ENCODE measurements at places on chromosomes 2 and 18.

DNA sequence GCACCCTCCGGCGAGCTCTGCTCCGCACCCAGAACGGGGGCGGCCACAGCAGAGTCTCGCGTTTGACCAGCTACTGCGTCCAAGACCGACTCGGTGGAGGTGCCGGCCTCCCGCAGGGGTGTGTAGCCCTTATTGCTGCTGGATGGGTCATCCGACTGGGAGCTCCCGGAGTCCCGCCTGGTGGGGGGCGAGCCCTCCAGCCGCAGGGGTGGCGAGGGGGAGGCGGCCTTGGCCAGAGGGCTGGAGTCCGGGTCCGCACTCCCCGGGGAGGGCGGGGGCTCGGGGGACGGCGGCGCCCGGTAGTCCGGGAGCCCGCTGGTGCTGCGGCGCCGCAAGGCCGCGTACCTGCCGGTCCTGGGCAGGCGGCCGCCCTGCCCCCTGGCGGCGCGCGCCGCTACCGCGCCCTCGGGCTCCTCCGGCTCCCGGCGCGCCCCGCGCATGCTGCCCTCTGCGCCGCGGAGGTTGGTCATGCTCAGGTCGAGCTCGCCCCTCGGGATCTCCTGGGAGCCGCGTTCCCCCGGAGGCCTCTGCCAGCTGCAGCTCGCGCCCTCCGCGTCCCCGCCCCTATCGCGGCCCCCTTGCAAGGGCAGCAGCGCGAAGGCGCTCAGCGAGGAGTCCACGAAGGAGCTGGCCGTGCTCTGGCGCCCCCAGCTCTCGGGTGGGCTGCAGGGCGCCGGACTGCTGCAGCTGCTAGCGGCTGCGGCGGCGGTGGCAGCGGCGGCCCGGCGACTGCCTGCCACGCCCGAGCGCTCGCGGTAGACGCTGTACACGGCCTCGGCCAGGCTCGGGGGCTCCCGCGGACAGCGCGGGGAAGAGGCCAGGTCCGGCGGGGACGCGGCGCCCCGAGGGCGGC lies 4.8 kb downstream of the TMEM200C start:
- peak; percentile 25 for DNase-seq

DNA sequence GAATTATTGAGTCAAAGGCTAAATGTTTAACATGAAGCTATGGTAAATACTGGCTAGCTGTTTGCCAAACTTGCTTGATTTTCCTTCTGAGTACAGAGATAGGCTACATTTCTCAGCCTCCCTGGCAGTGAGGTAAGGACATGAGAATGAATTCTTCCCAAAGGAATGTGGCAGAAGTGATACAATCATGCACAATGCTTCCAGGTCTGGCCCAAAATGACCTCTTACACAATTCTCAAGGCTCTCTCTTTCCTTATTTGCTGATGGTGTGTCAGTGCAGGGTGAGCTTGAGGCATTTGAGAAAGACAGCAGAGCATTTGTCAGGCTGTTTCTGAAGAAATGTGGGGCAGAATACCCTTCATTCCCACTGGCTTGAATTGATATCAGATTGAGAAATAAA lies 95.6 kb upstream of the NABP1 start:
- no peak for DNase-seq

GRCh38 chr2:226440127-226440918 lies 359.3 kb downstream of the IRS1 start:
- no peak for DNase-seq

GRCh38 chr2:33890686-33891085 lies 291.6 kb upstream of the FAM98A start:
- no peak for DNase-seq

- no peak for DNase-seq
Observed at GRCh38 chr2:111975819-111976218, 77.4 kb downstream of the MERTK start.

GRCh38 chr2:148643421-148643820 lies 1.1 kb upstream of the EPC2 start:
- DNase-seq: no peak

- no peak for DNase-seq
Observed at GRCh38 chr2:108266218-108266617, 22.5 kb upstream of the SULT1C2 start.

GRCh38 chr2:63345285-63345633 lies 243.0 kb downstream of the WDPCP start:
- no peak for DNase-seq

DNA sequence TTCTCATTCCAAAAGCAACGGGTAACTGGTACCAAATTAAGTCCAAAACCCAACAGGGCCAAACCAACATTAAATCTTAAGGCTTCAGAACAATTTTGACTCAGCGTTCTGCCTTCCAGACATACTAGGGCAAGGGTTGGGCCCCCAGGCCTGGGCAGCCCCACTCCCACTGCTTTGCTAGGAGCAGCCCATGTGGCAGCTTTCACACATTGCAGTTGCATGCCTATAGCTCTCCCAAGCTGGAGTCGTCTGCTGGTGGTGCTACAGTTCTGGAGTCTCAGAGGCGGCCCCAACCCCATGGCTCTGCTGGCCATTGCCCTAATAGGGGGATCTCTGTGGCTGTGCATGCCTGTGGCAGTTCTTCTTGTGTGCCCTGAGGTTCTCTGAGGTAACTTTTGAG lies 37.6 kb upstream of the CD226 start:
- no peak for DNase-seq

DNA sequence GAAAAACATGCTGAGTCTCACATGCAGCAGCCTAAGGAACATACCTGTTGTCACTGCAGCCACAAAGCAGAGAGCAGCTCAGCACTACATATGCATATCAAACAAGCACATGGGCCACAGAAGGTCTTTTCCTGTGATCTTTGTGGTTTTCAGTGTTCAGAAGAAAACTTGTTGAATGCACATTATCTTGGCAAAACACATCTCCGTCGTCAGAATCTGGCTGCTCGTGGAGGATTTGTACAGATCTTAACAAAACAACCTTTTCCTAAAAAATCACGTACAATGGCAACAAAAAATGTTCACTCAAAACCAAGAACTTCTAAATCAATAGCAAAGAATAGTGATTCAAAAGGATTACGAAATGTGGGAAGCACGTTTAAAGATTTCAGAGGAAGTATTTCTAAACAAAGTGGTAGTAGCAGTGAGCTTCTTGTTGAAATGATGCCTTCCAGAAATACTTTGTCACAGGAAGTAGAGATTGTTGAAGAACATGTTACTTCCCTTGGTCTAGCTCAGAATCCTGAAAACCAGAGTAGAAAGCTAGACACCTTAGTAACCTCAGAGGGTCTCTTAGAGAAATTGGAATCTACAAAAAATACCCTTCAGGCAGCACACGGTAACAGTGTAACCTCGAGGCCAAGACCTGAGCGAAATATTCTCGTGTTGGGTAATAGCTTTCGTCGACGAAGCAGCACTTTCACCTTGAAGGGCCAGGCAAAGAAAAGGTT lies 34.1 kb downstream of the ZNF407 start:
- no peak for DNase-seq

DNA sequence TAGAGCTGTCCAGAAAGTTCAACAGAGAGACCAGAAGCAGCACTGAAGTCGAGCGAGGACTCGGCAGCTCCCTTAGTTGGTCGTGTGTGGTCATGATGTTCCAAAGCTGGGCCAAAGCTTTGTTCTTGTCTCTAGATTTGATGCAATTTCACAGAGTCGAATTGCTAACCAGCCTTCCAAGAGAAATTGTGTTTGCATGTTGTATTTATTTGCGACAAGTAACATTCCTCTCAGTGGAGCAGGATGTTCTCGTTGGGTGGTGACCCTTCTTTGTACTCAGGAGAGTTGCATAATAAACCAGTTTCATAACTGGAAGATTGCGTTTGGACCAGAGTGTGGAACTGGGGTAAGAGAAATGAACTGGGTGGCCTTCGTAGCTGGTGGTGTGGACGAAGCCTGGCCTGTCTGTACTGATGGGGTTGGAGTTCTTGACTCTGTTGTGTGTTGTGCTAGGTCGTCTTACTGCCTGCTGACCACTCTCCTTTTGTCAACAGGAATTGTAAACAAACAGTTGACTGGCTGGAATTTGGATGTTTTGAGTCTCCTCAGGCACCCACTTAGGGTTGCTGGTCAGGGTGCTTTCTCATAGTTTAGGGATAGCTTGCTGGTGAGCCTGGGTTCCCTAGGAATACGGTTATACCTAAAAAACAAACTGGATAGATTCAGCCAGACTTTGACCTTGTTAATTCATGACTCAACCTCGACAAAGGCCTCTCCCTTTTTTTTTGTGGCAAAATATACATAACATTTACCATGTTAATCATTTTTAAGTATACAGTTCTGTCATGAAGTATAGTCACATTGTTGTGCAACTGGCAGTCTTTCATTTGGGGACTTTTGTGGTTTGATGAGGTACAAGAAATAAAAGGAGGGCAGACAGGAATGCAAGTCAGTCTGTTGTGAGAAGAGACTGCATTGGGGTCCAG lies 28.9 kb upstream of the TOGARAM2 start:
- no peak for DNase-seq

DNA sequence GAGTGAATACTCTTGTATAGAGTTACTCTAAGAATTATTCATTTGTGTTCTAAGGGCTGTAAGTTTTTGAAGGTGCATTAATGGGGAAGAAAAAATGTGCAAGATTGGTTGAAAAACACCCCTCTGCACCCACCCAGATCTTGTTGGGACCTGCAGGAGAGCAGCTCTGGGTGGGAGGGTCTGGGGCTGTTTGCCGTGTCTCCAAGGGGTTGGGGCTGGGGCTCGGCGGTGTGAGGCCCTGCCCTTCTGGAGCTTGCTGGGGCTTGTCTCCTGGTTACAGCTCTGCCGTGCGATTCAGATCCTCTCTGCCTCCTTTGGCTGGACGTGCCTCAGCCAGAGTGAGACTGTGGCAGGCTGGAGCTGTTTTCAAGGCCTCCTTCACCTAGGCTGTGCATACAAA lies 26.1 kb downstream of the IGFBP2 start:
- DNase-seq: no peak

- DNase-seq: no peak
Observed at GRCh38 chr2:77008853-77009252, 513.3 kb downstream of the LRRTM4 start.

GRCh38 chr2:197803033-197803444 lies 1.4 kb upstream of the PLCL1 start:
- no peak for DNase-seq

GRCh38 chr2:46837704-46838103 lies 77.9 kb downstream of the MCFD2 start:
- DNase-seq: no peak

DNA sequence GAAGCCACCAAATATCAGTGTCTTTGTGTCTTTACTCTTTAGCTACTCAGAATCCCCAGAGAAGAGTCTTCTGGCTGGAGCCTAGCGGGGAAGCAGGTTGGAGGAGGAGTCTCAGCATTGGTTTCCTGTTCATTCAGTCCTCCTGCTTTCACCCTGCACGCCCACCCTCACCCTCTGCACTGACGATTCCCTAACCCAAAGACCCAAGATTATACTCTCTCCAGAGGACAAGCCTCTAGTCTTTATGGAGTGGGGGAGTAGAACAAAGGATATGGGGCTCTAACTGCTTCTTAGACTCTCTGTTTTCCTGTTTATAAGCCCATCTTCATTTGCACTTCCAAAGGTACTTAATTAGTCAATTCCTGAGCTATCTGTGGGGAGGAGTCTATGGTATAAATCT lies 338.8 kb downstream of the AGPS start:
- no peak for DNase-seq

DNA sequence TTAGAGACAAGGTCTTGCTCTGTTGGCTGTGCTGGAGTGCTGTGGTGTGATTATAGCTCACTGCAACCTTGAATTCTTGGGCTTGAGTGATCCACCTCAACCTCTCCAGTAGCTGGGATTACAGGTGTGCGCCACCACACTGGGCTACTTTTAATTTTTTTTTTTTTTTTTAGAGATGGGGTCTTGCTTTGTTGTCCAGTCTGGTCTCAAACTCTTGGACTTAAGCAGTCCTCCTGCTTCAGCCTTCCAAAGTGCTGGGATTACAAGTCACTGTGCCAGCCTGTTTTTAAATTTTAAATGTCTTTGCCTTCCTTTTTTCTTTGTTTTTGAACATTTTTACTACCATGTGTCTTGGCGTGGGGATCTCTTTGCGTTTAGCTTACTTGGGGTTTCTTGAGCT lies 32.5 kb downstream of the TAF4B start:
- DNase-seq: no peak

- no peak for DNase-seq
Observed at GRCh38 chr2:45836316-45836715, 184.8 kb downstream of the PRKCE start.

DNA sequence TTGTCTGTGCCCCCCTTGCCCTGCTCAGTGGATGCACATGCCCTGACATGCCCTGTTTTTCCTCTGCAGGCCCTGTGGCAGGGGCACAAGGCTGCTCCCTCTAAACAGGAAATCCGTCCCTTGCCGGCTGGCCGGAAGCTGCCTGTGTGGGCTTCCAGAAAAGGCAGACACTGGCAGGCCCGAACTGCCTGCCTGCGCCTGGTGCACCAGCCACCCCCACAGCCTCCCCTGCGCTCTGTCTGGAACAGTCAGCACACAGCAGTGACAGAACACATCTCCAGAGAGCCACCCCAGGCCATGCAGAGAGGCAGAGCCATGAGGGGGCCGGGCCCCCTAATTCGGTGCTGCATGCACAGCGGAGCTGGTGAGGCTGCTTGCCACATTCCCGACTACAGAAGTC lies 33.5 kb downstream of the LOXHD1 start:
- no peak for DNase-seq

GRCh38 chr2:100206731-100207255 lies 64.4 kb upstream of the AFF3 start:
- no peak for DNase-seq

DNA sequence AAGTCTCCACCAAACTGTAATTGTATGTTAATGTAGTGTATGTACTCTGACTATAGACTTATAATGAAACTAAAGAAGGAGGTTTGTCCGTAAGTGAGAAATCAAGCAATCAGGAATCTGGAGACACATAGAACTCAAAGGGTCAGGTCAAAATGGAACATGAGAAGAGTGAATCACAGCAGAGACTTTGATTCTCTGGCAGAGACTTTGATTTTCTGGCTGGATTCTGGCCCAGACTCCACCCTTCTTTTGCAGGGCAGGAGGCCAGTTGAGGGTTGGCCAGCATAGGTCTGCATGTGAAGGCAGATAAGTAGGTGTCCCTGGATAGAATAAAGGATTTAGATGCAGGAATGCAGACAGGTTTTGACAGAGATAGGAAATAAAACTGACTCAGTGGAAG lies 11.0 kb upstream of the NCKAP5 start:
- no peak for DNase-seq

GRCh38 chr2:236754271-236754944 lies 184.8 kb downstream of the ACKR3 start:
- DNase-seq: no peak

GRCh38 chr2:213068676-213069359 lies 82.6 kb downstream of the IKZF2 start:
- no peak for DNase-seq

GRCh38 chr2:19425419-19425818 lies 67.0 kb upstream of the OSR1 start:
- no peak for DNase-seq

DNA sequence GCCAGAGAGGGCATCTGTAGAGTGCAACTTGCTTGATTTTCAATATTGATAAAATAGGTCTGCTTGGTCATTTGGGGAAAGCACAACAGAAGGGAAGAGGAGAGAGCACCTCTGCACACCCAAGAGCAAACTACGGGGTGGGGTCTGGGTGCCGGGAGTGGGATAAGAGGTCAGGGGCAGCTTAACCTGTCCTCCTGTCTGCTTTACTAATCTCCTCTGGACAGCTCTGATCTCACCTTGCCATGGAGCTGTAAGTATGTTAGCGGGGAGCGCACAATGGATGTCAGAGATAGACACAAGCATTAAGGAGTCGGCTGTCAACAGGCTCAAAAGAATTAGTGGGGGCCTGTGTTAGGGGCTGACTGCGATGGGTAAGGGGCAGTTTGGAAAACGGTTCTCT lies 328.7 kb downstream of the CYRIA start:
- no peak for DNase-seq
